Spinal cord (tissue), 10 donors: ENCODE measurements at places on chromosomes 6 and 20. TPM values are rescaled to one million over a fixed set of nuclear protein-coding genes. Genes with fewer than 3 reads are reported as not detected.
A peak's percentile ranks its signal among the peaks of the same experiment; 100 is the strongest.

Gene KHDC1
- total RNA-seq: 7.2 TPM

Gene MCHR2
- total RNA-seq: 0.20 TPM

Gene KCNQ5
- 9.2 TPM for total RNA-seq

Gene SUPT3H
- total RNA-seq: 12.2 TPM

DNA sequence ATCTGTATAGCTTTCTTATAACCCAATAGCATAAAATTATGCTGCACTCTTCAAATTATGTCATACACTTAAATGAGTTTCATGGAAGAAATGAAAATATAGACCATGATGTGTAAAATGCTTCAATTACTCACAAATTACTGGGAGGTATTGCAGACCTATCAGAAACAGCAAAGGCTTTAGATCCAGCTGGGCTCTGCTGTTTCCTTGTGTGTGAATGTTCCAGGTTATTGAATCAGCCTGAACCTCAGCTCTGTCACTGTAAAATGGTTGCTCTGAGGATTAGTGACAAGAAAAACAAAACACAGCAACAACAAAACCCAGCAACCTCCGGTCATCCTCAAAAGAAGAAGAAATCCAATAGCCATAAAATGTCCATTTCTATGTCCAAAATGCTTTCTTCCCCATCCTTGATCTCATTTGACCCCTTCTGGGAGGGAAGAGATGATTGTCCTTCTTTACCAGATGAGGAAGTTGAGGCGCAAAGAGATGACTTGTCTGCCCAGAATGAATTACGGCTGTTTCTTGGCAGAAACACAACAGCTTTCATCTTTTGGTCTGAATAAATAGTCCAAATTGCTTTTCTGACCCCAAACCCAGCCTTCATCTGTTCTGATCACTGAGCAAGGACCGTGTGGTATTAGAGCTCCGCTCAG, 42.2 kb upstream of the TGM6 start:
- no peaks in the 10 kb centered on the region for H3K27me3 ChIP-seq
- peaks cover 8% of the 10 kb centered on the region for H3K4me1 ChIP-seq
- DNase-seq: no peak
- H3K27ac ChIP-seq: no peak overlapping the region

DNA sequence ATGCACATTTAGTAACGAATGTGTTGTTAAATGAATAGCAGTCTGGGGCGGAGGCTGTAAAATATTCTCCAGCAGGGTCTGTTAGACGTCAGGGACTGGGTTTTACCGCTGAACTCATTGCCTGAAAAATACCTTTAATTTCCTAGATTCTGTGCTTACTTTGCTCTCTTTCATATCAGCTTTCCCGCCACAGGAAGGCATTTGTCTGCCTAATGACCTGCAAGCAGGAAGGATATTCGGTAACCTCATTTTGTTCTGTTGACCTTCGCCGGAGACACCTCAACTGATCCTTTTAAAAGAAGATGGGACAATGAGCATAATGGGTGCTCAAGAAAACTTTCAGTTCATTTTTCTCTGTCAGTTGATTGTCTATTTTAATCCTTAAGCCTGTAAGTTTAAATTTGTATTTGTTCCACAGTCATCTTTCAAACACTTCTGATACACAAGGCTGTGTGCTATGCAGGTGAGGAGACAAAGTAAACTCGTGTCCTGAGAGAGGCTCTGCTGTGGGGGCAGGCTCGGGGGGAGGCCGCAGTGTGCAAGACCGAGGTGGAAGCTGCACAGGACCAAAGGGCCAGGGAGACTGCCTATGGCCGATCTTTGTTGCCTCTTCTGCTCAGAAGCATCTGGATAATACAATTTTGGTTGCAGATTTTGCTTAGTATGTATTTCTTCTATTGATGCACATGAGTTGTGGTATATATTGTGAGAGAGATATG, 27.4 kb upstream of the SIM1 start:
- no peaks in the 10 kb centered on the region for H3K36me3 ChIP-seq
- H3K4me3 ChIP-seq: no peak overlapping the region
- DNase-seq: no peak

DNA sequence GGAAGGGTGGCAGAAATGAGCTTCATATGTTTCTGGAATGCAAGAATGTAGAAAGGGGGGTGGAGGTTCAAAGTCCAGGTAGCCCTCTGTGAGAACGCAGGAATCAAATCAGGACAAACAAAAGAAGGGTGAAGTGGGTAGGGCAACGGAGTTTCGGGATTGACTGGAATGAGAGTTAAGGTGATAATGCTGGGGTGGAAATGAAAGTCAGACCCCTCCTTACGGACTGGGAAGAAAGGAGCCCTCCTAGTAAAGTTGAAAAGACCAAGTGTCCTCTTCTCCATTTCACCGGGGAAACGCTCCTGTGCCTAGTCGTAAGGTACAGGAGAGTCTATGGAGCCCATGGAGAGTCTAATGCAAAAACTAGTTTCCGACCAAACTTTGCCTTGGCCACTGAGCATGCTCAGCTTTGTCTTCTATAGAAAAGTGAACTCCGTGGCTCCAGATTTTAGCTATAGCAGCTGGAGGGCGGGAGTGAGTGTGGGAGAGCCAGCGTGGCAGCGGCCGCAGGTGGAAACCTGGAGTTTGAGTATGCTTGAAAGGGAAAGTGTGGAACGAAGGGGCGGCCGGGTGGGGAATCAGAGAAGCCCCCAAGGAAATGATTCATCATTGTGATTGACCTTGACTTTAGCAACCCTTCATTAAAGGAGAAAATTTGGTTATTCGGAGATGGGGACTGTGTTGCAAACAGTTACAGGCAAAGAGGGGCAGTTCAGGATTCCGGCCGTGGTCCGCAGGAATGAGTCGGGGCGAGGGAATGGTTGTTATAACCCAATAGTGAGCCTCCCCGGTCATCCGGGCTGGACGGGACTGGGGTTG, 1.3 kb upstream of the LRRC1 start:
- H3K4me3 ChIP-seq: peak overlapping the region; percentile 87
- peaks cover 3% of the 10 kb centered on the region for H3K27me3 ChIP-seq
- H3K27ac ChIP-seq: peak overlapping the region; percentile 90

- no peaks in the 10 kb centered on the region for H3K27me3 ChIP-seq
- no peak overlapping the region for H3K27ac ChIP-seq
- H3K4me3 ChIP-seq: no peak overlapping the region
- no peaks in the 10 kb centered on the region for H3K36me3 ChIP-seq
- no peaks in the 10 kb centered on the region for H3K4me1 ChIP-seq
These were observed 174.4 kb upstream of the NT5E start for GRCh38 chr6:85275338-85275985.

GRCh38 chr6:167937948-167938911, 59.2 kb upstream of the KIF25 start:
- no peak overlapping the region for H3K4me3 ChIP-seq
- H3K27me3 ChIP-seq: no peaks in the 10 kb centered on the region
- H3K27ac ChIP-seq: no peak overlapping the region
- DNase-seq: no peak

DNA sequence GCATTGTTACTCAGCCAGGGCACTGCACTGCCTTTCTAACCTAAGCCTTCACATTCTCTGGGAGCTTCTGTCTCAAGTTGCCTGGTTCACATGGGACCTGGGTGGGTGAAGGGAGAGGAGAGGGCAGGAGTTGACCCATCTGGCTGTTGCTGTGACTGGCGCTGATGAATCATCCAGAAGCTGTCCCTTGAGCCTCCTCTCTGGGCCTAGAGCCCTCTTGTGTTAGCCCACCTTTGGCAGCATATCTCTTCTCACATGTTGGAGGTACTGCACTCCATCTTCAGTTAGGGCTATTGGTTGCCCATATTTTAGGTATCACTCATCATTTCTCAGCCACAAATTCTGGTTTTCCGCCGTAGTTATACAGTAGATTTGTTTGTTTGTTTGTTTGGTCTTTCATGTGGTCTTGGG, 19.8 kb downstream of the XRN2 start:
- no peaks in the 10 kb centered on the region for H3K27me3 ChIP-seq
- H3K4me3 ChIP-seq: no peak overlapping the region
- no peak for DNase-seq
- H3K36me3 ChIP-seq: no peaks in the 10 kb centered on the region
- H3K4me1 ChIP-seq: no peaks in the 10 kb centered on the region

DNA sequence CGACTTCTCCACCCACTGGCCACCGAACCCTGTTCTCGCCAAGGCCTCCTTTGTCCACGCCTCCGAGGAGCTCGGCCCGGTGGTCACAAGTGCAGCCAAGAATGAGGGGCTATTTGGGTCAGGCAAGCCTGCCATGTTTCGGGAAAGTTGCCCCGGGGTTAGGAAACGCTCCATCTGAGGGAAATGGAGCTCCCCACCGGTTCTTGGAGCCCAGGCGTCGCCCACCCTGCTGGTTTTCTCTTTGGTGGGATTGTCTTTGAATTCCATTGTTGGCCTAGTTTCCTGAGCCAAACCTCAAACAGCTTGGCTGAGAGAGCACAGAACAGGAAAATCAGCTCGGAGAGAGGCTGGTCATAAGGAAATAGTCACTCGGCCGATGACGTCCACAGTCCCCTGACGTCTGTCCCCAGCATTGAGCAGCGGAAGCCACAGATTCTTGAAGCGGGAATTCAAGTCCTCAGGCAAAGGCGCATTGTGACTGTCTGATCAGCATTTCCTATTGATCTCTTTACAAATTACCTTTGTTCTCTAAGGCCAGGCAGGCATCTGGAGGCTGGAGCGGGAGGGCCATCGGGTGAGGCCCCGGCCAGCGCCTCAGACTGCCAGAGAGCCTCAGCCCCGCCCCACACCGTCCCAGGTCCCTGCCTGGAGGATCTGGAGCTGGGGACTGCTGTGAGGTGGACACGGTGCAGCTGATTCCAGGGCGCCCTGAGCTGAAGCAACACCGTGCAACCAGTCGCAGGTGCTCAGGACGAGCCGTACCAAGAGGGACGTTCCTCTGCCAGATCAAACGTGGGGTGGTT, 138.6 kb downstream of the DLL1 start:
- no peak overlapping the region for H3K4me3 ChIP-seq
- no peaks in the 10 kb centered on the region for H3K36me3 ChIP-seq
- H3K4me1 ChIP-seq: peaks cover 57% of the 10 kb centered on the region
- DNase-seq: peak; percentile 46
- H3K27me3 ChIP-seq: peaks cover 2% of the 10 kb centered on the region

DNA sequence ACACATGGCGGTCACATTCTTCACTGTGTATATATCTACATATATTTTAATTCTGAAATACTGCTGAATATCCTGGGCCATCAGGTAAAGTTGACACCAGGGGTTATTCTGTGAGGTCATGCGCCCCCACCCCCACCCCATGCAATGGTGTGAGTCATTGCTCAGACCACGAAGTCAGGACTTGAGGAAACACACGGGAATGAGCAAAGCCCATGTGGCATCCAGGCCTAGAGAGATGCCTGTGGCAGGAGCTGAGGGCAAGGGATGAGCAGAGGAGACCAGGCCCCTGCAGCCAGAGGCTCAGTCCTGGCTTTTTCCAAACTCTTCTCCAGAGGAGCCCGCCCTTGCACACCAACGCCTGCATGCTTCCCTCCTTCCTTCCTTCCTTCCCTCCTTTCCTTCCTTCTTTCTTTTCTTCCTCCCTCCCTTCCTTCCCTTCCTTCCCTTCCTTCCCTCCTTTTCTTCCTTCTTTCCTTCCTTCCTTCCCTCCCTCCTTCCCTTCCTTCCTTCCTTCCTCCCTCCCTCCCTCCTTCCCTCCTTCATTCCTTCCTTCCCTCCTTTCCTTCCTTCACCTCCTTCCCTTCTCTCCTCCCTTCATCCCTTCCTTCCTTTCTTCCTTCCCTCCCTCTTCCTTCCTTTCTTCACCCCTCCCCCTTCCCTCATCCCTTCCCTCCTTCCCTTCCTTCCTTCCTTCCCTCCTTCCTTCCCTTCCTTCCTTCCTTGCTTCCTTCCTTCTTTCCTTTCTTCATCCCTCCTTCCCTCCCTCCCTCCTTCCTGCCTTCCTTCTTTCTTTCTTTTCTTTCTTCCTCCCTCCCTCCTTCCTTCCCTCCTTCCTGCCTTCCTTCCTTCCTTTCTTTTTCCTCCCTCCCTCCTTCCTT, 72.0 kb upstream of the INSM1 start:
- H3K27me3 ChIP-seq: no peaks in the 10 kb centered on the region
- no peaks in the 10 kb centered on the region for H3K4me1 ChIP-seq
- no peak overlapping the region for H3K27ac ChIP-seq

- no peak for DNase-seq
- H3K36me3 ChIP-seq: no peaks in the 10 kb centered on the region
- no peaks in the 10 kb centered on the region for H3K4me1 ChIP-seq
- no peak overlapping the region for H3K27ac ChIP-seq
These were observed 155.0 kb upstream of the HTR1E start for GRCh38 chr6:86782328-86782727.

DNA sequence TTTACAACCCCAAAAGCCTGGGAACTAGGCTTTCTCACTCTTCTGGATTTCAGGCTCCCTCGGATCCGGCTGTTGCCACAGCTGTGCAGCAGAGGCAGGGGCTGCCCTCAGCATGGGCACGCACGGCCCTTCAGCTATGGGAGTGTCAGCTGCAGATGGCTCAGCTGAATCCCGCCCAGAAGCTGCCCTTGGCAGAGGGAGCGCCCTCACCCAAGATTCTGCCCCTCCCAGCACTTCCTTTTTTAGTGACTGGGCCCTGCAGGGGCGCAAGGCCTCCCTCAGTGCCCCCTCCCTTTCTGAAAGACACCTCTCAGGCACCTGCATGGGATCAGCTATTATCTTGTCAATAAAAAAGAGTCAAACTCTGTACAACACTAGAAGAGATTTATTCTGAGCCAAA, 67.9 kb upstream of the THBS2 start:
- no peak for DNase-seq
- H3K4me1 ChIP-seq: peaks cover 8% of the 10 kb centered on the region

GRCh38 chr20:63177785-63178445, 38.0 kb downstream of the YTHDF1 start:
- H3K27ac ChIP-seq: no peak overlapping the region
- H3K4me3 ChIP-seq: peak overlapping the region; percentile 30
- peaks cover 29% of the 10 kb centered on the region for H3K36me3 ChIP-seq

DNA sequence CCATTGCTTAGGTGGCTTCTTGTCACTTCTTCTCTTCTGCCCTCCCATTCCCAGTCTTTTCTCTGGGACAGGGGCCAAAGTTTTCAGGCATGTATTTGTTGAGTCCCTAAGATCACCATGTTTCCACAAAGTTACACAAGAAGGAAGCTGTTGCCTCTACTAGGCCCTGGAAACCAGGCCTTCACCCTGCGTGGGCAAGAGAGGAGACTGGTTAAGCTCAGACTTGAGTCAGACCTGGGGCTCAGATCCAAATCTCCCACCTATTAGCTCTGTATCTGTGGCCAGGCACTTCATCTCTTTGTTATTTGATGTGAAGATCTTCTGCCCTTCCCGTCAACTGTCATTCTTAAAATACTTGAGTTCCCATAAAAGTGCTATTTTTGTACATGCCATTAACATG, 154.6 kb downstream of the SASH1 start:
- H3K4me3 ChIP-seq: no peak overlapping the region
- H3K4me1 ChIP-seq: peaks cover 5% of the 10 kb centered on the region
- DNase-seq: no peak

DNA sequence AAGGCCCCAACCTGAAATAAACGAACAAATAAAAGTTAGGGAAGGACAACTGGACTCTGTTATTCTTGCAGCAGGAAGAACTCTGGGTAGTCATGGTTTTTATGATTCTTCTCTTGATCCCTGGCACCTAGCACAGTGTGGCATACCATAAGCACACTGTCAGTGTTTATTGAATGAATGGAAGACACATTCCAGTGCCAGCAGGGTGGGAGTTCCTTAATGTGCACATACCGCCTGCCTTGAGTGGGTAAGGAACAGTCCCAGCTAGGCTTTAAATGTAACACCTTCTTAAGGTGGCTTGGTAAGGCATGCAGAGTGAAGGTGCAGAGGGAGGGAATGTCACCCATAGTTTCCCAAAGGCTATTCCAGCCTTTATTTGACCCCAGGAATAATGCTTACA, 162.9 kb upstream of the CEP162 start:
- H3K27ac ChIP-seq: no peak overlapping the region
- no peaks in the 10 kb centered on the region for H3K4me1 ChIP-seq
- H3K36me3 ChIP-seq: no peaks in the 10 kb centered on the region
- H3K27me3 ChIP-seq: no peaks in the 10 kb centered on the region
- H3K4me3 ChIP-seq: no peak overlapping the region
